Eye (tissue), 1 donor: ENCODE measurements at places on chromosomes 7 and 10.

- DNase-seq, result no peak
Measured at GRCh38 chr10:70930263-70931000, 42.1 kb upstream of the PCBD1 start.

- DNase-seq, result no peak
Measured at GRCh38 chr7:21617916-21618390, 75.1 kb downstream of the DNAH11 start.

DNA sequence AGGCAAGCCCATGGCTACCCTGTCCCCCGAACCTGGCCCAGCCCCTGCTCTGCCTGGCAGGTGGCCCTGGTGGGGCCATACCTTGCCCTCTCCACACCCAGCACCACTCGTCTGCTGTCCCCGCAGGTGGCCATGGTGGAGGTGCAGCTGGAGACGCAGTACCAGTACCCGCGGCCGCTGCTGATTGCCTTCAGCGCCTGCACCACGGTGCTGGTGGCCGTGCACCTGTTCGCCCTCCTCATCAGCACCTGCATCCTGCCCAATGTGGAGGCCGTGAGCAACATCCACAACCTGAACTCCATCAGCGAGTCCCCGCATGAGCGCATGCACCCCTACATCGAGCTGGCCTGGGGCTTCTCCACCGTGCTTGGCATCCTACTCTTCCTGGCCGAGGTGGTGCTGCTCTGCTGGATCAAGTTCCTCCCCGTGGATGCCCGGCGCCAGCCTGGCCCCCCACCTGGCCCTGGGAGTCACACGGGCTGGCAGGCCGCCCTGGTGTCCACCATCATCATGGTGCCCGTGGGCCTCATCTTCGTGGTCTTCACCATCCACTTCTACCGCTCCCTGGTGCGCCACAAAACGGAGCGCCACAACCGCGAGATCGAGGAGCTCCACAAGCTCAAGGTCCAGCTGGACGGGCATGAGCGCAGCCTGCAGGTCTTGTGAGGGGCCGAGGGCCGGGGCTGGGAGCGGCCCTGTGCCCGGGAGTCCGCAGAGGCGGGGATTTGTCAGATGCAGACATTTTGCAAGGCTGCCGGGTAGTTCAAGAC lies 13.2 kb downstream of the ORAI2 start:
- DNase-seq, result no peak

DNA sequence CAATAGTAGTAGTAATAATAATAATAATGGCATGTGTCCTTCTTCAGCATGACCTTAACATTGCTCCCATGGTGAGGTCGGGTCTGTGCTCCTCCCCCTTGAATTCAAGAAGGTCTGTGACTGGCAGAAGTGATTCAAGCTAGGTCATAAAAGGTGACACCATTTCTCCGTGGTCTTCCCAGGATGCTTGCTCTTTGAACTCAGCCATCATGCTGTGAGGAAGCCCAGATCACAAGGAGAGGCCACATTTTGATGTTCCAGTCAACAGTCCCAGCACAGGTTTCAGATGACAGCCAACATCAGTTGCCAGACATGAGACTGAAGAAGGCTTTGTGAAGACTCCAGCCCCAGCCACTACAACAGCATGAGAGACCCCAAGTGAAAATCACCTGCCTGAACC lies 83.9 kb downstream of the SEPTIN14 start:
- no peak for DNase-seq

- DNase-seq, result no peak
Measured at GRCh38 chr10:4683137-4683536, 142.9 kb upstream of the AKR1E2 start.

- no peak for DNase-seq
Measured at GRCh38 chr10:71259815-71260501, 47.6 kb downstream of the UNC5B start.

DNA sequence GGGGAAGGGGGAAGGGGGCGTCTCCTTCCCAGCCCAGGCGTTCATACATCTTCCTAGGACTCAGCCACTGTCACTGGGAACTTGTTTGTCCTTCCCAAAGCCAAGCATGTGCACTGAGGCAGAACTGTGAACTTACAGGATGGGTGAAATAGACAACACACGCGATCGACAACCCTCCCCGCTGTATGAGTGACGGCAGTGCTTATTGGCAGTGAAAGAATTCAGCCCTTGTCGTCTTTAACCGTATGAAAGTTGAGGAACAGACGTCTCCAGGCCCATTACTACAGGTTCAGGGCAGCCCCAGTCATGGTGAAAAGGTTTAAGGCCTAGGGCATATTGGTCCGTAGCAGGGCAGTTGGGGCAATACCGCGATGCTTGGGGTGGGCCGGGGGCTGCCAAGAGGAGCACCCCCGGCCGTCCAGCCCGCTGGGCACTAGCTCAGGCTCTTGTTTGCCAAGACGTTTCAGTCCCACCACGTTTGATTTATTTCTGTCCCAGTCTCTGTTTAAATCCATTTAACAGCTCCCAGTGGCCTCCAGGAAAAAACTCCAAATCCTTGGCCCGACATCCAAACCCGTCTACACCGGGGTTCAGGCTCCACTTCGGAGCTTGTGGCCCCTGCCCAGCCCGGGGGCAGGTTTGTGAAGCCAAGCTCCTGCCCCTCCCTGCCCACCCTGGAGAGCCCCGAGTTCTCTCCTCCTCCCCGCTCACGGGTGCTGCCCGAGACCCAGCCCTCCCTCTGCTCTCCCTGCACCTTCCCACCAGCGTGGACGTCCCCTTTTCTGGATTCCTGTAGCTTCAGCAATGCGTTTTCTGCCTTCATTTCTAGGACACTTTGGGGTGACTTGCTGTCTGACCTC lies 159.8 kb downstream of the DNAJB6 start:
- DNase-seq, result no peak

GRCh38 chr7:130894146-130894908 lies 160.3 kb upstream of the KLF14 start:
- DNase-seq, result no peak

DNA sequence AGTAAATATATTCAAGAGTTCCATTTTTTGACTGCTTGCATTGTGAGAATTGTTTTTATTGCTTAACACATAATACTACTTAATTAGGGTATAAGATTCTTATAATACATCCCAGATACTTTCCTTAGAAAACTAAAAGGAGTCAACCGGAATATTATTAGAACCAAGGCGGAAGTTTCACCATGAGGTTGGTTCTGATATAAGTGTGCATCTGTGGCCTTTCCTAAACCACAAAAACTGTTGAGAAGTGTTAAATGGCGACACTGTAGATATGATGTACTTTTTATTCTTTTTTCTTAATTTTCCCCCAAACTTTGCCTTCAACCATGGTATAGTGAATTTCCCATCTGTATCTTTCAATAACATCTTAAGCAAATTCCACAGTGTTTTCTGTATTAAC lies 32.3 kb upstream of the INHBA start:
- DNase-seq, result no peak

- peak; percentile 95 for DNase-seq
Measured at GRCh38 chr7:140653319-140654108, 12.9 kb upstream of the DENND2A start.

DNA sequence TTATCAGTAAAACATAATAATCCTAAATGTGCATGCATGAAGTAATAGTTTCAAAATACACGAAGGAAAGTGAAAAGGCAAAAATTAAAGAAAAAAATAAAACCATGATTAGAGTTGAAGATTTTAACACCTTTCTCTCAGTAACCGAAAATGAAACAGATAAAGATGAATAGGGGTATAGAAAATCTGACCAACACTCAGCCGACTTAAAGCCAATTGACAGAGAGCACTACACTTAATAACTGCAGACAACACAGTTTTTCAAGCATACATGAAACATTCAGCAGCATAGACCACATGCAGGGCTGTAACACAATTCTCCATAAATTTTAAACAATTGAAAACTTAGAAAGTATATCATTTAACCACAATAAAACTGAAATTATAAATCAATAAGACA lies 76.1 kb downstream of the CUBN start:
- DNase-seq, result no peak

GRCh38 chr10:104300736-104301292 lies 31.8 kb downstream of the GSTO2 start:
- DNase-seq, result peak; percentile 80
